ENCODE measurements at places on chromosomes 5 and 9.

DNA sequence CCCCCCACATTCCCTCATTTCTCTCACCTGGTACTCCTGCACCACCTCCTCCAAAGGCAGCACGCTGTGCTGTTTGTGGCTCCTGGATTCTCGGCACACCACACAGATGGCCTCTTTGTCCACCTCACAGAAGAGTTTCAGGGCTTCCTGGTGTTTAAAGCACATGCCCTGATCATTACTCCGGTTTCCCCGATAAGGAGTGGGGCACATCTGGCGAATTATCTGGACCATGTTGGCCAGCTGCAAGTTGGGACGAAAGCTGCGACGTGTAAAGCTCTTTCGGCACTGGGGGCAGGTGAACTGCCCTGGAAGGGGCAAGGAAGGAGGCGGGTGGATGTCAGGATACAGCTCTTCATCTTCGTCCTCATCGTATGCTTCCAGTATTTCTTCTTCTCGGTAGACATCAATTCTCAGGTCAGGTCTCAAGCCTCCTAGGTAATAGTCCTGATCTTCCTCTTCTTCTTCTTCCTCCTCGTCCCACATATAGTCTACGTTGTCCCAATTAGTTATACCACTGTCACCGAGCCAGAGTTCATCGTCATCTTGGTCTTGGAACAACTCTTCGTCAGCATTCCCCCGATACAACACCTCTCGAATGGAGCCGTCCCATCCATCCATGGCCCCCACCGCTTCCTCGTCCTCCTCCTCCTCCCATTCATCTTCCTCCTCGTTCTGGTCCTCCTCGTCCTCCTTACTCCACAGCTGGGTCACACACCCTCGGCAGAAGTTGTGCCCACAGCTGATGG, 796 bp downstream of the TRIM52 start:
- no peak for DNase-seq

GRCh38 chr5:55624841-55625588, 87.1 kb downstream of the SLC38A9 start:
- no peak for DNase-seq

GRCh38 chr5:82301190-82301589, 23.0 kb upstream of the RPS23 start:
- DNase-seq = no peak

GRCh38 chr5:157182143-157182757, 1.6 kb downstream of the ITK start:
- DNase-seq = no peak

GRCh38 chr5:157214861-157215513, 34.3 kb downstream of the ITK start:
- no peak for DNase-seq

DNA sequence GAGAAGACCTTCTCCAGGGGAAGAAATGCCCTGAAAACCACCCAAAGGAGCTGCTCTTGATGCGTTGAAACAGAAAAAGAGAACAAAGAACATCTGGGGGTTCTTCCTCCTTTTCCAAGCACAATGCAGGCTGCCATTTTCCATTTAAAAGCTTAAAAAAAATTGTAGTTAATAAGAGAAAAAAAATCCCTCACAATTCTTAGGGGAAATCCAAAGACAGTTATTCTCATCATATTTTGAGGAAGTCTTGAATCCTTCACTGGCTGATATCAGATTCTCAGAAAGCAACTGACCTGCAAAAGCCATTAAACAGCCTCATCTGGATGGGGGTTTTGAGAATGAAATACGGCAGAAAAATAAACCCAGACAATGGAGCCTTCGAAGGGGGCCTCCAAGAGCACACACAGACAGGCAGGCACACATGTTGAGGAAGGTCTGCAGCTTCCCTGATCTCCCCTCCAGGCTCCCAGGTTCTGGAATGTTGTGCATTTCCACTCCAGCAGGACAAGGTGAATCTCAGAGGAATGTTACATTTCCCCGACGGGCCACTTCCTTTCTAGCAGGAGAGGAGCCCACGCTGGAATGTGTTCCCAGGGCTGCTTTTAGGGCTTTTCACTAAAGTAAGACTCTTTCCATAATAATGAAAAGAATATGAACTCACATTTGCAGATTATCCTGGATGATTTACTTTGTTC, 159.4 kb upstream of the S1PR3 start:
- DNase-seq = no peak

DNA sequence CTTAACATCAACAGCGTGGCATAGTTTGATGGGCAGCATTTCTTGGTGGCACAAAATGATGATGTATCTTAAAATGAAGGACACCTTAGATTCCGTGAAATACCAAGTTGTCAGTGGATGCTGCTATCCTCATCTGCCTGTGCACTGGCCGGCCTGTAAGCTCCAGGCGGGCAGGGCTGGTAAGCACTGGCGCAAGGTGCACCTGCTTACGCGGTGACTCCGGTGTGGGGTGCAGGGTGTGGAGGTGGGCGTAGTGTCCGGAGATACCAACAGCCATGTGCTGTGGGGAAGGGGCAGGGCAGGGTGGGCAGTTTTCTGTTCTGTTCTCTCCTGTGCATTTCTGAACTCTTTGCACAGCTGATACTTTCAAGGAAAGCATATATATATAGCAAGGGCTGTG, 101.5 kb downstream of the KCNT1 start:
- no peak for DNase-seq

DNA sequence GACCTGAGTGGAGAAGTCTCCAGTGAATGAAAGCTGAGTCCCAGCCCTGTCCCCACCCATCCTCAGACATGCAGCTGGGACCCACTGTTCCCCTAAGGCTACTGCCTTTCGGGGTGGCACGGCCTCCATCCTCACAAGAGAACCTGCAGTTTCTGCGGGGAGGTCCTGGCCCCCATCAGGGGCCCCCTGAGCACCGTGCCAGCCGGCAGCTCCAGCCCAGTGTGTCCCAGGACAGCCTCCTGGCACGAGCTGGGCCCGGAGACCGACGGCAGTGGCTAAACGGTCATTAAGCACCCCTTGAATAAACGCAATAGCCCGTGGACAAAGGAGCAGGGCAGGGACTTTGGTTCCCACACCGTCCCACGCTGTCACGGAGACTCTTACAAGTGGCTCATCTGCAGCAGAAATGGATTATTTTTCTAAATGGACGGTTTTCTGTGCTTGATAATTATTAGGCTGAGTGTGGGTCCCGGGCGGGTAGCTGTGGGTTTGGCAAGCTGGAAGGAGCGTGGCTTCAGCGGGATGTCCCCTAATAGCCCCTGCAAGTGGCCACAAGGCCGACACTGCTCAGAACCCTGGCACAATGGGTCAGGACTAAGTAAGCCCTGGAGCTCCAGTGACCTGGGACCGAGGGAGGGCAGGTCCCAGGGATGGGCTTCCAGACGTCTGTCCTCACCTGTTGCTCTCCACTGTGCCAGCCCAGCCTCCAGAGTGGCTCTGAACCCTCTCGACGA, 17.4 kb downstream of the FAM78A start:
- no peak for DNase-seq

DNA sequence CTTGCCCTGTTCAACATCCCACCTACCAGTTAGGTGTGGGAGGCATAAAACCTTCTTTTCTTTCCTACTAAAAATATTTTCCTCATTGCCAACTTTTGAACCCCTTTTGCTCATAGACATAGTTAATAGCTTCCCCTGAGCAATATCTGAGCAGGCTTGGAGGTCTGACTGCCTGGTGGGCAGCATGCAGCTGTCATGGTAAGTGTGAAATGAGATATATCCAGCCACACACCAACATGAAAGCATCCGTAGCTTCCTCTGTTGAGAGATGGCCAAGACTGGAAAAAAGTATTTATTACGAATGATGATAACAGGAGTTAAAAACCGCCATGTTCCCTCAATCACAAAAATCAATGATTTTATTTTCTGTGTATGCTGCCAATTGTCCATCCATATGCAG, 190.1 kb downstream of the TMEM38B start:
- DNase-seq = no peak

DNA sequence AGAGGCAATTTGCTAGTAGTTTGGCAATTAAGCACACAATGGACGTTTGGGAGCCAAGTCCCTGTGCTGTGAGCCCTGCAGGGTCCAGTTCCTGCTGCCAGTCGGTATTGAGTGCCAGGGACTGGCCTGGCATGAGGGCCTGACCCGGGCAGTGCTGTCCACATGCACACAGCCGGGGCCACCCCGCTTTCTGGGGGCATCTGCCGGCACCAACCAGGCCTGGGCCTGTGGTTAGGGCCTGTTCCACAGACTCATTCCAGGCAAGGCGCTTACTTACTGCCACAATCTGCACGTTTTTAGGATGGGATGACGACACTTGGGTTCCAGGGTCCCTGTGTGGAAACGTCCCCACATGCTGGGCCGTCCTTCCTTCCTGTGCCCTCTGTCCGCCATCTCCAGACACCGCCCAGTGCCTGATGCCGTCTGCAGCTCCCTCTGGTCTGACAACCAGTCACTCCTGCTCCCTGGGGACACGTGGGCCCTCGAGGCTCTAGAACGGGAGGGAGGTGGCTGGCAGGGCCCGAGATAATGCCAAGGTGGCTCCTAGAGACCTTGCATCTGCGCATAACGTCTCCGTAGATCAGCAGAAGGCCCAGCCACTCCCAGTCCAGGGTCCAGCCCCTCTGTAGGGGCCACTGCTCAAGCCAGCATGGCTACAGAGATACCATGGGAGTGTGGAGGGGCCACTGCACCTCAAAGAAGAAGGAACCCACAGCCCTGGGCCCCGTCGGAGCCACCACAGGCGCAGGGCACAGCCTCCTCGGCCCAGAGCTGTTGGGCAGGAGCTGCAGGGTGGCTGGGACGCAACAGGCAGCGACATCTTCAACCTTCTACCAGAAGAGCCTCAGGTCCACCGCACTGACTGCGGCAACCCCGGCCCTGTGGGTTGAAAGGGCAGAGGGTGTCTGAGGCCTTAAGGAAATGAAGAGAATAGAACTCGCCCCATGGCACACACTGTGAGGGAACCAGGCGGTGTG, 24.7 kb downstream of the SLC9A3 start:
- DNase-seq = no peak

GRCh38 chr5:119370486-119370885, 14.7 kb downstream of the TNFAIP8 start:
- DNase-seq = no peak

GRCh38 chr5:170219615-170220014, 13.2 kb upstream of the C5orf58 start:
- peak; percentile 61 for DNase-seq

GRCh38 chr5:114411380-114411931, 49.6 kb downstream of the KCNN2 start:
- DNase-seq = no peak

- no peak for DNase-seq
Observed at GRCh38 chr5:105616599-105616998, 2054.0 kb upstream of the NUDT12 start.

GRCh38 chr5:119031011-119031886, 39.6 kb upstream of the DMXL1 start:
- DNase-seq = no peak

DNA sequence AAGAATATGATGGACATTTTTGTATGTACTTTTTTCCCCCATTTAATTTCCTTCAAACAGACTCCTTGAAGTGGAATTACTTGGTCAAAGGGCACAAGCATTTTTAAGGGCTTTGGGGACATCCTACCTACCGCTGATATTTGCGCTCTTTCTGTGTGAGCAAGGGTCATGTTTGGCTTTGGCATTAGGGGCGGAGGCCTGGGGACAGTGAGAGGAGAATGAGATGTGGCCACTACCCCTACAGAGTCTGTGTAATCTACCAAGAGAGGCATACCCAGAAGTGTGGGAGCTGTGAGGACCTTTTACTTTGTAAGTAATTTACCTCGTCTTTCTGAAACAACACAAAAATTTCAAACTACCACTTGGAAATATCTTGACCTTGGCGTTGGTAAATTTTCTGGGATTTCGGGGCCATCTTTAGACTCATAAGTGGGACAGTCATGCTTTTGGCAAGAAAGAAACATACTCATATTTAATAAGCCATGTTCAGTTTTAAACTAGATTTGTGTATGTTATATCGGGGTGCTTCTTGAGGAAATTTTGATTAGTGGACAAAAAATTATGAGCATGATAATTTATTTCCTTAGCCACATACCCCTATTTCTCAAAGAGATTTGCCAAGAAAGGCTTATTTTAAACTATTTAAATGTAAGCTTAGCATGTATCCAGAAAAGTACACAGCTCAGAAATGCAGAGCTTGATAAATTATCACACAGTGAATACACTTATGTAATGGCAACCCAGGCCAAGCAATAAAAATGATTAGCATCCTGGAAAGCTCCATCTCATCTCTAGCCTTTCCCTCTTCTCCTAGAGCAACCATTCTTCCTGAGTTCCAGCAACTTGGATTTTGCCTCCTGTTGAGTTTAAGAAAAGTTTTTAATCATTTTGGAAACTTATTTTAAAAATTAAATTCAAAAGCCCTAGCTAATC, 63.6 kb downstream of the ARHGAP26 start:
- no peak for DNase-seq

DNA sequence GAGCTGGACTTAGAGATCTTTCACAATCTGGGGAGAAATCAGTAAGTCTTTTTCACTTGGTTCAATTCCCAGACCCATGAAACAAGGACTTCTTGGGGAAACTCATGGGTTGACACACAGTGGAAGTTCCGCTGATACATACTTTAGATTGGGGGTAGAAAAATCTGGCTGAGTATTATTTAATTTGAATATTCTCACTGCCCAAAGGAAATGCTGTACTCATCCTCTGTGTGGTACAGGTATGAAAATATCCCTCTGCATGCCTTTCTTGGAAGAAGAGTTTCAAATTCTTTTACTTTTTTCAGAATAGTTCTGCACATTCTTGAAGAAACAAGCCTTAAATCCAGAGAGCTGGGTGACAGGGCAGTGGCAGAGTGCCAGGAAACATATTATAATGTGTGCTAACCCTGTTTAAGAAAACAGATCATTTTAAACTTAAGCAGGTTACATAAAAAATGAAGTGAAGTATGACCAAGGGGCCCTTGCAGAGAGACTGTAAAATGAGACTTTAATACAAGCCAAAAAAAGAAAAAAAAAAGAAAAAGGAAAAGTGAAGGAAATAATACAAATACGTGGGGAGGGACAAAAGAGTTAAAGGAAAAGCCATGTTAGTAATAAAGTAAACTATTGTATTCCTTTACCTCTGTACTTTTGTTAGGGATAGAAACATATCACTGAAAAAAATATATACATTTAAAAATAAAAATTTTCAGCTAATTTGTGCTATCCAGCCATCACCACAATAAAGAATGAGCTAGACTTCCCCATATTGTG, 173.4 kb upstream of the NR3C1 start:
- no peak for DNase-seq

GRCh38 chr9:111098093-111098492, 59.8 kb upstream of the LPAR1 start:
- DNase-seq = no peak

GRCh38 chr9:82091610-82092009, 103.0 kb downstream of the SPATA31D1 start:
- DNase-seq = no peak

GRCh38 chr9:114075602-114076001, 2.5 kb downstream of the AMBP start:
- no peak for DNase-seq

GRCh38 chr9:97930972-97931371, 7.0 kb downstream of the HEMGN start:
- no peak for DNase-seq

GRCh38 chr5:32273821-32274220, 38.9 kb downstream of the MTMR12 start:
- no peak for DNase-seq

DNA sequence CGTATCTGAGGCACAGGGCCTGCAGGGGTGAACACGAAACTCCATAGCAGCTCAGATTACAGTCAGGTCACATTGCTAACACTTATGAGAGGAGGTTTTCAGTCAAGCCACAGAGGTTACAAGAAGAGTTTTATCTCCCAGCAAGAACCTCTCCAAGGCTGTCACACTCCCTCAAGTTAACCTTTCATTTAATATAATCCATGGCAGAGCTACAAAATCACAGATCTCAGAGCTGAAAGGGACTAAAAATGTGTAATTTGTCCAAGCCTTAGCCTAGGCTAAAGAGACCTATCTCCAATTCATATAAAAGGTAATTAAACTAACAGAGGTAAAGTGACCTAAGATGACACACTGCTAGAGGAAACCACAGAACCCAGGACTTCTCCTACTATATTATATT, 57.2 kb downstream of the MLANA start:
- DNase-seq = no peak

Measured in LoVo (cell line).